ENCODE measurements at places on chromosomes 7 and 10.

GRCh38 chr10:11183015-11183414 is 165.3 kb downstream of the CELF2 start:
- no peak for DNase-seq

GRCh38 chr7:94509264-94509886 is at the start of gene CASD1:
TSS of gene CASD1 (plus strand) at chr7:94509809. CDS start at chr7:94510085, 276 bp downstream.
- peak; percentile 70 for DNase-seq

DNA sequence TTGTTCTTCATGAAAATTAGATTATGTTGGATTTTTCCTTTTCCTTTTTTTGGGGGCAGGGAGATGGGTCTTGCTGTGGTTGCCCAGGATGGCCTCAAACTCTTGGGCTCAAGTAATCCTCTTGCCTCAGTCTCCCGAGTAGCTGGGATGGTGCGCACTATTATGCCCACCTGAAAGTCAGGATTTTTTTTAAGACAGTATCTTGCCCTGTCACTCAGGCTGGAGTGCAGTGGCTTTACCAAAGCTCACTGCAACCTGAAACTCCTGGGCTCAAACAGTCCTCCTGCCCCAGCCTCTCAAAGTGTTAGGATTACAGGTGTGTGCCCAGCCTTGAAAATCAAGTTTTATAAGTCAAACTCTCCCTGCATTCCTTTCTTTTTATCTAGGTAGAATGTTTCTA is 1.7 kb upstream of the TET1 start:
- no peak for DNase-seq

- no peak for DNase-seq
Measured at GRCh38 chr10:120543291-120543690, 86.3 kb downstream of the PLPP4 start.

DNA sequence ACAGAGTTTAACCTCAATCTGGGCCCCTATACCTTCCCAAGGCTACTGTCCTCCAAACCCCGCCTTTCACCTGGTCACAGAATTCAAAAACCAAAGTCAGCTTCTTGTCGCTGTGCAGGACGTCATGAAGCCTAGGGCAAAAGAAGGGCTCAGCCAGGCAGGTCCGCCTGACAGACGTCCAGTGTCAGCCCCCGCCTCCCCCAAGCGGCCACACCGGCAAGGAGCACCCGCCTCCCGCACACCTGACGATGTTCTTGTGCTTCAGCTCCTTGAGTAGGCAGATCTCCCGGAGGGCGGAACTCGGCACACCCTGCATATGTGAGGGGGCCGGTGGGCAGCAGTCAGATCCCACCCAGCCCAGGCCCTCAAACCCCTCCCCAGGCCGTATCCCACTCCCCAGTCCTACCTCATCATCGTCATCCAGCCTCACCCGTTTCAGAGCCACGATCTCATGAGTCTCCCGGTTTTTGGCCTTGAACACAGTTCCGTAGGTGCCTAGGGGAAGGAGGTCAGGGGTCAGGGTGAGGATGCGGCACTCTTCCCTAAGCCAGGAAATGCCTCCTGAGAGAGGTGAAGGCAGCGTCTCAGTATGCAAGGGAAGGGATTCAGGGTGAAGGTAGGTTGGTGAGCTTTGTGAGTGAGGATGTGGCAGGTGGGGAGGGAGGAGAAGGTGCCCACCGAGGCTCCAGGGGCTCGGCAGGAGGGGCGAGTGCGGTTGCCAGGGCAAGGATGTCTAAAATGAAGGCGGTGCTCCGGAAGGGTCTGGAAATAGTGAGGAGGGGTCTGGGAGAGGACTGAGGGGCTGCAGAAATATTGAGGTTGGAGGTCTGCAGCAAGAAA is 811 bp downstream of the CDK5 start:
- DNase-seq = no peak

DNA sequence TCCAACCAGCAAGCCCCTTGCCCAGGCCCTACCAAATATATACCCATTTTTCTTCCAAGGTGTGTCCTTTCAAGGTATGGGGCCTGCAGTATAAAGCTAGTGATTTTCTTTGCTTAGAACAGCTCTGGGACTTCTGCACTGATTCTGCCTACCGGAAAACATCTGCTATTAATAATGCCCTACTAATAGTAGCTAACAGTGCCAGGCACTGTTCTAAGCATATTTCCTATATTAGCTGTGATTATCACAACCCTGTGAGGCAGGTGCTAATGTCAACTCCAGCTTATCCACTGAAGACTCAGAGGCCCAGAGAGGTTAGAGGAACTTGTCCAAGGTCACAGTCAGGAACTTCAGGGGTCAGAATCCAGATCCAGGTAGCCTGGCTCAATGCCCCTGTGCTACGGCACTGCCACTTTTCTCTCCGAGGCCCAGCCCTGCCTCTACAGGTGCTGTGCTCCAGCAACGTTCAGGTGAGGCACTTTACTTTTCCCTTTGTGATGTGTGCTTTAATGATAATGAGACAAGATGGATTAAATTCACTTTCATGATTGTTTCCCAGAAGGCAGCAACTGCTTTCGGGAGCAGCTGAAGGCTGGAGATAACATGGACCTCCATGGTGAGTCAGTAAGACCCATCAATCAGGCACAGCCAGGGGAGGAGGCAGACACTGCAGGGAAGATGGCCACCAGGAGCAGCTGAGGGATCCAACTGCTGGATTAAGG is 26.7 kb downstream of the TAS2R41 start:
- no peak for DNase-seq

- DNase-seq = peak; percentile 54
Measured at GRCh38 chr10:112471878-112472487, 25.0 kb downstream of the VTI1A start.

- DNase-seq = no peak
Measured at GRCh38 chr7:158856883-158857668, 718 bp downstream of the DYNC2I1 start.

- peak; percentile 5 for DNase-seq
Measured at GRCh38 chr10:128324058-128324827, 198.0 kb upstream of the MKI67 start.

DNA sequence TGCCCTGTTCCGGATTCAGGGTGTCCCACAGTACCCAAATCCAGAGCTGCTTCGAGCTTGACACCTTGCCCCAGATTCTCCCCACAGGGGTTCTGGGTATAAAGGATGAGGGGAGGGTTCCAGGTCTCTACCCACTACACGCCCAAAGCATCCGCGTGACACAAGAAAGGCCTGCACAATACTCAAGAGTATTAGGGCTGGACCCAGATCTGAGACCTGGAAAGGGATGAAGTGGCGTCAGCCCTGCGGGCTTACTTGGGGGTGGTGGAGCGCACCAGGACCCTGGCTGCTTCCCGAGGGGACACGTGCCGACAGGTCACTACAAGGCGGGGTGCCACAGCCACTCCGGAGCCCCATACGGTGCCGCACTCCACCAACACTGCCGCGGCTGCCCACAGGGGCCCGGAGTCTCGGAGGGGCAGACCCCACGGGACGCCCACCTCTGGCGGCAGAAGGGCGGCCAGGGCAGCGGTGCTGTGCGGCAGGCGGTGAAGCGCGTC is 1.3 kb downstream of the TYSND1 start:
- DNase-seq = no peak

DNA sequence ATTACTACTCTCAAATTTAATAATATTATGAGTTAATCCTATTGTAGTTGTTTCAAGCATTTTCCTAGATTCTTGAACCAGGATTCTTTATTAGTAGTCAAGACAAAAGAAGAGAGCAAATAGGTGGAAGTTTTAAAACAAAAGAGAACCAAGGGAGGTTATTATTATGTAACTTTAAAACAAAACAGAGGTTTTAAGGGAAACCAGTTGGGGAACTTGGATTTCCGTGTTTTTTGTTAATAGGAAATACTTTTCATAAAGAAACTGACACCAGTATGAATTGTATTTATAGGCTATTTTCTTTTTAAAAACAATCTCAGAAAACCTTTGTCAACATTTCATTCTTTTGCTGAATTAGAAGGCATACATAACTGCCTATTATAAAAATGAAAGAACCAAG is 183.9 kb downstream of the WNT2 start:
- DNase-seq = no peak

DNA sequence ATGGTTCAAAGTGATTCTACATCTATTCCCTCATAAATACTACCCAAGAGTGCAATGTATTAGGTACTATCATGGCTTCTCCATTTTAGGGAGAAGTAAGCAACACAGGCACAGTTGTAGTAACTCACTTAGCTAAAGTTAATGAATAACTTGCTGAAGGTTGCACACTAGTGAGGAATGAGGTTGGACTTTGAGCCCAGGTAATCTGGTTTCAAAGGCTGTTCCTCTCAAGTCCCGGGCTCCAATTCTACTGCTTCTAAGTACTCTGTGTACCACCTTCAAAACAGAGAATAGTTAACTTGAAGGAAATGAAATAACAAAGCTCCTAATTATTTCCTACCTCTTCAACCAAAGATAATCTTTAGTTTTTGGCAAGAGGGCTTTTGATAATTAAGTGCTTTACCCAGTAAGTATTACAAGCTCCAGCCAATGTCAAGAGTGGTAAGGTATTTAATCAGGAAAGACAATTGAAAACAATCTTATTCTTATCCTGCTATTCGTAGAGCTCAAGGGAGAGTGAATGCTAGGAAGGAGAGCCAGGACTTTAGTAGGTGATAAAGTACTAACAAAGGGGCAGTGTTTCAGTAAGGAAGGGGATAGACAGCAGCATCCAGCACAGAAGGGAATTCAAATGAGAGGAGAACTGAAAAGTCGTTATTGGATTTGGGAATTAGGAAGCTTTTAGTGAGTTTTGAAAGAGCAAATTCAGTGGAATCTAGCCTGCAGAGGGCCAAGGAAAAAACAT is 158.2 kb upstream of the PTPRZ1 start:
- DNase-seq = no peak

DNA sequence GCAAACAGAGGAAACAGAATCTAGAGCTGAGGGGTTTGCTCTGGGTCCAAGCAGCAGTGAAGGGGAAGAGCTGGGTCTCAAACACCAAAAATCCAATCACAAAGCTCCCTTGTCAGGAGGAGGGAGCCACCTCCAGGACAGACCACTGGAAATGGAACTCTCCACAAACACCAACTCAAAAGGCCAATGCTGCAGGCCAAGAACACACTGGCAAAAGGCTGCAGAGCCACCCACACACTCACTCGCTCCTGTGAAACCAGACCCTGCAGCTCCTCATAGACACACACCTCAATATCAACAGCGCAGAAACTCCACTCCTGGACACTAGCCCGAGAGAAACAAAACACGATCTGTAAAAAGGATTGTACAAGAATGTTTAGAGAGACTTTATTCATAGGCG is 213.5 kb downstream of the PTPRN2 start:
- no peak for DNase-seq

DNA sequence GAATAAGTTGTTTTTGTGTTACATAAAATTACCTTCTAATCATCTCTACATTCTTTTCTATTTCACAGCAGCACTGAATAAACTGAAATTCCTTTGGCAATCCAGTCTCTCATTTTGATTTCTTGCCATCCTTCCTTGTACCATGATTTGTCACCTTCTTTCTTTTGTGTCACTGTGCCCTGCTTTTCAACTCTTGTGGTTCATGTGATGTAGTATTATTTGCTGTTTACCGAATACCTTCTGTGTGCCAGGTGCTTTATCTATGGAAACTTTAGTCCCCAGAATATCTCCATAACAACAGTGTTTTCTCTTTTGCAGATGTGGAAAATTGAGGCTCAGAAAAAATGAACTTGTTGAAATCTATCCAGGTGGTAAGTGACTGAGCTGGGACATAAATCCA is 220.3 kb downstream of the STK31 start:
- no peak for DNase-seq

DNA sequence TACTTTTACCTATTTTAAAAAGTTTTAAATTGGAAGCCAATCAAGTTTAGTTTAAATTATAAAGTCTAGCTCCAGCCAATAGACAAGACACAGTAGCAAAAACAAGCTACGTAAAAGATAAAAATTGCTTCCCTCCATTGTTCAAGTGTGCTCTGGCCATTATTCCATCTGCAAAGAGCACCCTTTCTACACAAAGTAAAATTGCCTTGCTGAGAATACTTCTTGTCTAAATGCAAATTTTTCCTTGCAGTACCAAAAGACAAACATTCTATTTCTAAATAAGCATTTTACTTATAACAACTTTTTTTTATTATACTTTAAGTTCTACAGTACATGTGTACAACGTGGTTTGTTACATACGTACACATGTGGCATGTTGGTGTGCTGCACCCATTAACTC is 75.9 kb upstream of the ZNF746 start:
- DNase-seq = no peak

DNA sequence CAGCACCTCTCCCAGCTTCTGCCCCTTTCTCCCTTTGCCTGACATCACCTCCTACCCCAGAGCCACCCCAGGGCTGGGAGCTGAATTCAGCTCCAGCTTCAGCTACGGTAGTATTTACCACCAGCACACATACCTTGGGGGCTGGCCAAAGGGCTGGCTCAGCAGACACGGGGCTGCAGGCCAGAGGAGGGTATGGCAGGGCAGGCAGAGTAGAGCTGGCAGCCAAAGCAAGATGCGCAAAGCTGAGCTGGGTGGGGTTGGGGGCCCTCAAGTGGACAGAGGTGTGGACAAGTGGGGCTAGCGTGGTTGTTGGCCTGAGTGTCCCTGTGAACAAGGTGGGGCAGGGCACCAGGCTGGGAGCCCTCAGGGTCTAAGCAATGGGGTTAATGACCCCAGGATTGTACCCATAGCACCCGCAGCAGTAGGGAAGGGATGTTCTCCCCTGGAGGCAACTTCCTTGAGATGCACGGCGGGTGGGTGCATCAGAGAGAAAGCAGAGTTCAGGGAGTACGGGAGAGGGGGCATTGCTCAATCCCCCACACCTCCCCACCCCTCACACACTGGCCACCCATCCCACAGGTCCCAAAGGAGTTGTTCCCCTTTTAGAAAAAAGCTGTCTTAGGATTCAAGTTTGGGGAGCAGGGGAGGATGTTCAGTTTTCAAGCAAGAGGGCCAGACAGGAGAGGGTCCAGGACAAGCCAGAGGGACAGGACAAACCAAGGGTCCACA is 8.0 kb downstream of the VSIR start:
- no peak for DNase-seq
